ENCODE measurements at places on chromosomes 13 and 19.

GRCh38 chr19:3585301-3586126 is at the start of gene GIPC3:
Gene GIPC3, plus strand, starts transcription at chr19:3585478. Its CDS starts 120 bp downstream, at chr19:3585598.
- no peak for DNase-seq

DNA sequence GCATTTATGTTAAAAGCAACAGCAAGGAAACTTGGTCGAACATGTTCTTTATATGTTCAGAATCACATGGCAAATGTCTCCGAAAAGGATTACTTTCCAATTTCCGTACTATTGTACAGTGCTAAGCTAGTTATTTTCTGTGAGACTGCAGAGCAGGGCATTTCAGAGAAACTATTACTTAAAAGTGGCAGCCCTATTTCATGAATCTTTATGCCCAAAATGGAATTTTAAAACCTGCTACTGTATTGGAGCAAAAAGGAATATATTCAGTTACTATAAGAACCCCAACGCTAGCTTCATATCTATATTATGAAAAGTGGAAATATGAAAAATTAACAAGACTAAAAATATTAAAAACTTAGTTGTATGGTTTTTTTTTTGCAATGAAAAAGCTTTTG is 2.2 kb upstream of the KLF5 start:
- no peak for DNase-seq

DNA sequence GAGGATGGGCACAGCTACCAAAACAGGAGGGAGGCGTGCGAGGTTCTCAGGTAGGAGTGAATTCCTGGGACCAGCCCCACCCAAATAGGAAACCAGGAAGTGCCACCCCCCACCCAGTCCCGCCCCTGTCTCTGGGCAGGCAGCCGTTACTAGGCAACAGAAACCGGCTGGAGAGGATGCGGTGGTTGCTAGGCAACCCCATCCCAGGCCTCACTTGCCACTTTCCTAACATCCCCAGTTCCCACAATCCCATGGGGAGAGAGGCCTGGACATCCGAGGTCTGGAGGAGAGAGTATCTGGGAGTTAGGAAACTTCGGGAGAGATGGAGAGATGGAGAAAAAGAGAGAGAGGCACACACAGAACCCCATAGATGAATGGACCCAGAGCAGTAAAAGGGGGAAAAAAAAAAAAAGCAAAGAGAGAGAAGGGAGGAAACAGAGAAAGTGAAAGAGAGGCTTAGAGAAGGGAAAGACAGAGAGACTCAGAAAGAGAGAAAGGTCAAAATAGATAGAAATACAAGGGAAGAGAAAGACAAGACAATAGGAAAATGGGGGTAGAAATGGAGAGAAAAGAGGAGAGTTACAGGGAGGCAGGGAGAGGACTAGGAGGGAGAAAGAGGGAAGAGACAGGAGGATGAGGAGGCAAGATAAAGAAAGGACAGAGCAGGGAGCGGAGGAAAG is 3.8 kb downstream of the GRIK5 start:
- no peak for DNase-seq

DNA sequence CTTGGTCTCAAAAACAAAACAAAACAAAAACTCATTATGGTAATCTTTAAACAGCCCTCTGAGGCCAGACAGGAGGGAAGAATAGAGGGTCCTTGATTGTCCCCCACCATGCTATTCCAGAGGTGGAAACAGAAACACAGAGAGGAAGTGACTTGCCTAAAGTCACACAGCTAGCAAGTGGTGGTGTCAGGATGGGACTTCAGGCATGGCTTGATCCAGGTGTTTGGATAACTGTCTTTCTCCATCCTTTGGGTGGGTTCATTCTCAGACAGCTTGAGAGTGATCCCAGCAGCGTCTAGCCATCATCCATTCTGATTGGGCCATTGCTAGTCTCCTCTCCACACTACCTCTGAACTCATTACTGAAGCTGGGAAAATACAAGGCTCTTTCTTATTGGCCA is 12.5 kb downstream of the COLGALT1 start:
- no peak for DNase-seq

DNA sequence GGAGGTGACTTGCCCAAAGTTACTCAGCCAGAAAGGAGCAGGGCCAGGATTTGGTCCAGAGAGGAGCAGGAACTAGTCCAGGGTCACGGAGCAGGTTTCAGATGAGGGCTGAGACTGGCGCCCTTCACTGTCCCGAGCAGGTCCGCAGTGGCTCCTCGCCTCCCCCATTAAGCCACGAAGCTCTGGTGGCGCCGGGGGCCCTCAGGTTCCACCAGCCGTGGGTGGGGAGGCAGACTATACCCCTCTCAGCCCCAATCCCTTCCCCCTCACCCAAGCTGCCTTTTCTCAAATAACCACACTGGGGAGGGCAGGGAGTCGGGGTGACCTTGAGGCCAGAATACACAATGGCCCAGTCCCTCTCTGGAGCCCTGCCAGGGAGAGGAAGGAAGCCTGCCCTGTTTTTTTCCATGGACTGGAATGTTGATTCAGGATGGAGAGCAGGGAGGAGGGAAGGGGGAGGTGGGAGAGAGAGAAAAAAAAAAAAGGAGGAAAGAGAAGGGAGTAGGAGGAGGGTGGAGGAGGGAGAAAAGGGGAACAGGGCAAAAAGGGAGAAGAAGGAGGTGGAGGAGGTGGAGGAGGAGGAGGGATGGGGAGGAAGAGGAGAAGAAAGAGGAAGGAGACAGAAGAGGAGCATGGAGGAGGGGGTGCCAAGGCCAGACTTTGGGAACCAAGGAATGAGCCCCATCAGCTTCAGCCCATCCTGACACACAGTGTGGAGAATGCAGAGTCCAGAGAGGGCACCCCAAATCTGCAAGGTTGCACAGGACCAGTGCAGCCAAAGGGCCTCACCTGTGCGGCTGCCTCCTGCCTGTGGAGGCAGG is 19.7 kb downstream of the CEACAM16 start:
- DNase-seq: no peak

GRCh38 chr13:93039131-93039530 is 187.5 kb upstream of the GPC6 start:
- no peak for DNase-seq

GRCh38 chr19:30692181-30692811 is 320.1 kb downstream of the ZNF536 start:
- no peak for DNase-seq

Measured in activated CD4-positive, alpha-beta T cell treated with anti-CD3 and anti-CD28 coated beads, Interleukin-2, amount 50 U/mL, for 48 hours (primary cell).